T-helper 1 cell (primary cell): ENCODE measurements at places on chromosomes 1 and 21.

DNA sequence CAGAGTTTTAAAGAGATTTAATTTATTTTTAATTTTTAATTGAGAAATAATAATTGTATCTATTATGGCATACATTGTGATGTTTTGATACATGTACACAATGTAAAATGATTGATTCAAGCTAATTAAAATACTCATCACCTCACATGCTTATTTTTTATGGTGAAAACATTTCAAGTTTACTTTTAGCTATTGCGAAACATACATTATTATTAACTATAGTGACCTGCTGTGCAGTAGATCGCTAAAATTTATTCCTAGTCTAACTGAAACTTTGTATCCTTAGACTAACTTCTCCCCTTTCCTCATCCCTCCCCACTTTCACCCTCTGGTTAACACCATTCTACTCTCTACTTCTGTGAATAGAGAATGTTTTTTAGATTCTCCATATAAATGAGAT lies 191.6 kb downstream of the DNAH14 start:
- no peak for DNase-seq

GRCh38 chr21:36162631-36163030 lies 6.0 kb downstream of the DOP1B start:
- no peak for DNase-seq

- no peak for DNase-seq
Measured at GRCh38 chr1:168843401-168843800, 114.4 kb upstream of the DPT start.

DNA sequence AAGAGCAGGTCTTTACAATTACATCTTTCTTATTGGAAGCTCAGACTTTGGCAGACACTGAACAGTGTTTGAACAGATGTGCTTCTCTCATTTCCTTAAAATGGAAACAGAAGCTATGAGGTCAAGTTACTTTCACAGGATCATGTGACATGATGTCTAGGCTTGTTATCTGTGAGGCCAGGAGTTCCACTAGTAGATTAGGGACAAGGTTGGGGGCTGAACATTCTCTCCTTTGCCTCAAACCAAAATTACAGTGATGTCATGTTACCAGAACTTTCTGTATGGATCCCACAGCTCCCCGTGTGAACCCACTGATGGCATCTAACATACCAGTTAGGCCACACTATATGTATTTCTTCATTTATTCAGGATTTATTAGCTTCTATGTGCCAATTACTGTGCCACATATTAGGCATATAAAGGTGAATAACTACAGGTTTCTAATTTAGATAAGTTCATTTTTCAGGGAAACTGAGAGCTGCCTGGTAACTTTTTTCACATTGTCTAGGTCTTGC lies 6.0 kb downstream of the DYNLT5 start:
- DNase-seq = no peak

DNA sequence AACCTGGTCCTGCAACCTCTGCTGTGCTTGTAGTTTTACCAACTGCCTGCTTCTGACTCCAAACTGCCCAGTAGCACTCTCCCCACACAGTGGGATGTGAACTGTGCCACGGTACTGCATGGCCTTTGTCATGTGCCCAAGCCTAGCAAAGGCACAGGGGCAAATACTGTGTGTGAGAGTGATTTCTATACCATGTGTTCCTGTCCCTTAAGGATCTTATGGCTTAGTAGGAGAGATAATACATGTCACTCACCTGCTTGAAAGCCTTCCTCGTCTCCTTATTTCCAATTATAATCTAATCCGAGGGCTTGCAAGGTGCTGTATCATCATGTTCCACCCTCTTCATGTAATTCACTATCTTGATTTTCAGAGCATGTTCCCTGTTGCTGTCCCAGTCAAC lies 51.3 kb downstream of the UBE4B start:
- no peak for DNase-seq

DNA sequence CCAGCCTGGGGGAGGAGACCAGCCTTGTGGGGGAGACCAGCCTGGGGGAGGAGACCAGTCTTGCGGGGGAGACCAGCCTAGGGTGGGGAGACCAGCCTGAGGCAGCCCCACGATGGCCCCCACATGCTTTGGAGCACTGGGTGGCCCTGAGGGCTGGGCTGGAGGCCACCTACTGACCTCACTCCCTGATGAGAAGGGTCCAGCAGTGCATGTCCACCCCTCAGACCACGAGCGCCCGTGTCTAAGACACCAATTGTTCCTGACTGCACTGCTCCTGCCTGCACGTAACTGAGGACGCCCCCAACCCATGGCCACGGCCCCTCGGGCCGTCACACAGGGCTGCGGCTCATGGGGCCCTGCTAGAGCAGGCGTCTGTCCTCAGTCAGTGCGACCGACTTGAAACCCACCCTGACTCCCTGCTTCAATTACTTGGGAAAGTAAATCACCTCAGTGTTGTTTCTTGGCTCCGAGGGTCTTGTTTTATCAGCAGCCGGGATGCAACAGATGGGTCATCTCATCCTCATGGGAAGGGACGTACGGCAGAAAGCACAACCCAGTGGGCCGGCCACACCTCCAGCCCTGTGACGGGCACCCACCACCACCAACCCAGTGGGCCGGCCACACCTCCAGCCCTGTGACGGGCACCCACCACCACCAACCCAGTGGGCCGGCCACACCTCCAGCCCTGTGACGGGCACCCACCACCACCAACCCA lies at the start of gene SPATC1L:
Gene SPATC1L, minus strand, starts transcription at position 550 of the 715 bp plus-strand sequence. CDS start 1,643 bp downstream, outside the sequence.
- no peak for DNase-seq

DNA sequence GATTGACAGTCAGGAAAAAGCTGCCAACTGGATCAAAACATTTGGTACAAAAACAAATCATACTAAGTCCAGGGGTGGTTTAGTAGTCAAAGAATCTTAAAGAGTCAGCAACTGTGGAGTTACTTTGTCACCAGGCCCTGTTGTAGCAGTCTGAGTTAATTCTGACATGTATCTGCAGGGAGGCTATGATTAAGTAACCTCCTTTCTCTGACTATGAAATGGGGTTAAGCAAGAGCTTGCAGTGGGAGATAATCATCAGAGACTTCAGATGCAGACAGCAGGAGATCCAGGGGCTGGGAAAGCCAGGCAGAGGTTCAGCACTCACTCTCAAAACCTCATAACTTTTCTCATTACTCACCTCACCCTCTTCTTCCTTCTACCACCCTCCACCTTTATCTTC lies 99.2 kb upstream of the BTG3 start:
- no peak for DNase-seq

DNA sequence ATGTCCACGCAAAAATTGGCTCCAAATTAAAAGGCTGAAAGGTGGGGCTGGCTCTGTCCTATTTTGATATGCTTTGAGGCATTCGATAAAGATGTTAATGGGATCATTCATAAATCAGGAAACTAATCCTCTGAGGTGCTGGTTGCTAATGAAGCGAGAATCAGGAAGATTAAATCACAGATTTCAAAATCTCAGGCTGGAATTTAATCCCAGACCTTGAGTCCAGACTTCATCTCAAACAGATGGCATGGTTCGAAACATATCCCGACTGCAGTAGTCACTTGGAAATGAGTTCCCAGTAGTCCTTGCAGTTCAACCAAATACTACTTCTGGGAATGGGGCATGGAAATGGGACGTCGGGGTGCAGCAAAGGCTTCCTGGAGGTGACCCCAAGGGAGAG lies 4.5 kb upstream of the KLF17 start:
- no peak for DNase-seq

DNA sequence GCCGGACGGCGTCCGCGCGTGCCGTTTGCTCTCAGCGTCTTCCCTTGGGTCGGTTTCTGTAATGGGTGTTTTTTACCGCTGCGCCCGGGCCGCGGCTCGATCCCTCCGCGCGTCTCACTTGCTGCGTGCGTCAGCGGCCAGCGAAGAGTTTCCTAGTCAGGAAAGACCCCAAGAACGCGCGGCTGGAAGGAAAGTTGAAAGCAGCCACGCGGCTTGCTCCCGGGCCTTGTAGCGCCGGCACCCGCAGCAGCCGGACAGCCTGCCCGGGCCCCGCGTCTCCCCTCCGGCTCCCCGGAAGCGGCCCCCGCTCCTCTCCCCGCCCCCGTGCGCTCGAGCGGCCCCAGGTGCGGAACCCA lies 159.8 kb downstream of the RUNX1 start:
- DNase-seq = peak; percentile 38

GRCh38 chr1:163013826-163014600 lies 55.1 kb upstream of the RGS4 start:
- no peak for DNase-seq

GRCh38 chr1:205950826-205951549 lies 7.7 kb upstream of the SLC26A9 start:
- DNase-seq = no peak

GRCh38 chr1:63835128-63835527 lies 61.3 kb downstream of the ROR1 start:
- DNase-seq = no peak

- no peak for DNase-seq
Measured at GRCh38 chr1:198462365-198463019, 78.0 kb downstream of the ATP6V1G3 start.

GRCh38 chr1:20884513-20884912 lies 97.4 kb upstream of the HP1BP3 start:
- no peak for DNase-seq

- DNase-seq = no peak
Measured at GRCh38 chr1:158126425-158126824, 54.3 kb upstream of the CD1D start.

DNA sequence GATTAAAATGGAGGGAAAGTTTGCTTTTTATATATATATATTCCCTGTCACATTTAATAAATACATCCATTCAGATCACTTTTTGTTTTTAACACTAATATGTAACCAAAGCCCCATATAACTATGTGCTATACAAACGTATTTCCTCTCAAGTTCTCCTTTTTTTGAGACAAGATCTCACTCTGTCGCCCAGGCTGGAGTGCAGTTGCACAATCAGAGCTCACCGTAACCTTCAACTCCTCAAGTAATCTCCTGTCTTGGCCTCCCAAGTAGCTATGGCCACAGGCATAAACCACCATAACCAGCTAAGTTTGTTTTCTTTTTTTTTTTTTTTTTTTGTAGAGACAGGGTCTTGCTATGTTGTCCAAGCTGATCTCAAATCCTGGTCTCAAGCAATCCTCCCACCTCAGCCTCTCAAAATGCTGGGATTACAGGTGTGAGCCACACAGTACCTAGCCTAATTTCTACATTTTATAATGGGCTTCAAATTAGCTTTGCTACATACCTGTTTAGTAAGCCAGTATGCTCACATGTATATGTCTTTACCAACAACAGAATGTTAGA lies 120.0 kb downstream of the TGFBR3 start:
- DNase-seq = no peak

- DNase-seq = no peak
Measured at GRCh38 chr1:40868051-40868723, 6.0 kb upstream of the CITED4 start.

DNA sequence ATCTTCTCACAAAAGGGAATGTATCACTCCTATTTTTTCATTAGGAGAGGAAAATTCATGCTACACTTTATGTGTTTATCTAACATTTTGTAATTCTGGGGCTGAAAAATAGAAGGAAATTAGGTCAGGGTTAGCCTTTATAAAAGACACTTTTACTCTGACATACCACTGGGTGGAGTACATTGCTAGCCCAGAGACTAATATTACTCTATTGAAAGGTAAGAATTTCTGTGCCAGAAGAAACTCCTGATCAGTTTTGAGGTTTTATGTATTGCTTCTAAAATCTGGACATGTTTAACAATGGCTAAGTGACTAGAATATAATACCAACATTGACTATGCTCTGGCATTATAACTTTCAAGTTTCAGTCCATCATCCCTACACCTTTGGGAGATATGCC lies 724.6 kb downstream of the USP25 start:
- no peak for DNase-seq

DNA sequence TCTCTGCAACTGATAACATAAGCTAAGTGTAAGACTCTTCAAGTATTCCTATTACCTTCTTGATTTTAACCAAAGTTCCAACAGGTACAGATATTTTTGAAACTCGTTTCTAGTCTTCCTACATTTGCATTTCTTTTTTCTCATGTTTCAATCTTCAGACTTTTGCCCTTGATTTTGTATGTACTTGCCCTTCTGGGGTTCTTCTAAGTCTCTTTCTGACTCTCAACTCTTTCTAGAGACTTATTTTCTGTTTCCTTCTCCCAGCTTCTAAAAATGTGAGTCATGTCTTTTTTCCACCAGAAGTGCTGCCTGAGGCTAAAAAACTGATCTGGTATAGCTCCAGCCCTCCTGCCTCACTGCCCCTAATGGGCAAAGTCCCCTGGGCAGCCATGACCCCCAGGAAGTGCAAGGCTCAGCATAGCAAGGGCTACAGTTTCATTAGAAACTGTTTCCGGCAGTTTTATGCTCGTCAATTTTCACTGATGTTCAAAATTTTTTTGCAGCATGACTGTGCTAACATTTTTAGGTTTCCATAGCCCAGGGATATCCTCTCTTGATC lies 265.9 kb downstream of the SEC16B start:
- no peak for DNase-seq

DNA sequence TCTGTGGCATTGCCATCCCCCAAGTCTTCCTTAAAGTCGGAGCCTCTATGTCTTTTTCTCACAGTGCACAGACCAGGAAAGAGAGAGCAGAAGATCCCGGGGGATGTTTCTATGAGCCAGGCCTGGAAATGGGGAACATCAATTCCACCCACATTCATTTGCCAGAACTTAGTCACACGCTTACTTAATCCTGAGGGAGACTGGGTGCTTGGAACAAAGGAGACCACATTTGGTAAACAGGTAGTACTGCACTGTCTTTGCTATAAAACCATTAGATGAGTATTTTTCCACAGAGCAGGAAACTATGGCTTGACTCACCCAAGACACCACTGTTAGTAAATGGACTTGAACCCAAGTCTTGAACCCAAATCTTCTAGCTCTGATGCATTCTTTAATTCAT lies 60.7 kb upstream of the CTTNBP2NL start:
- DNase-seq = no peak

- DNase-seq = no peak
Measured at GRCh38 chr1:47439819-47440598, 2.2 kb downstream of the FOXD2 start.
